Mononuclear cell (primary cell): ENCODE measurements at places on chromosomes 2 and 18. TPM values are rescaled to one million over a fixed set of nuclear protein-coding genes. Genes with fewer than 3 reads are reported as not detected.

The CREG2 gene
- total RNA-seq, result not detected

The MARCHF4 gene
- total RNA-seq, result not detected

The BCL11A gene
- total RNA-seq, result 11.2 TPM

The CETN1 gene
- total RNA-seq, result 0.10 TPM

The CFAP53 gene
- not detected for total RNA-seq

The DTNB gene
- total RNA-seq, result 18.3 TPM
